ENCODE measurements at places on chromosomes 2 and 18.

DNA sequence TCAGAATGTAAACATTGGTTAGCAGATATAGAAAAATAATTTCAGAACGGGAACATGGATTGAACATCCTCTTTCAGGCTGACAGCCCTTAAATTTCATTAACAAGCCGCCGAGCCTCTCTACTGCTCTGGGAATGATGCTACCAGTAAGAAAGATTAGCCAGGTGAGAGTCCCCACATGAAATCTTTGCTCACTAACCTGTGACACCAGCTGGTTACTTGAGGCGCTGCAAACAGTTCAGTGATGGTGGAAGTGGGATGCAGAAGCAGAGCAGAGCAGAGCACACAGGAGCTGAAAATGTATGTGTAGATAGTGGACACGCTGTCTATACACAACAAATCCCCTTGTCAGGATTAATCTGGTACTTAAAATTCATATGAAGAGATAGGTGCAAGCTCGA lies 721.1 kb downstream of the DPP10 start:
- DNase-seq, result no peak
- H3K27me3 ChIP-seq, result no peaks in the 10 kb centered on the region
- H3K4me1 ChIP-seq, result peaks cover 23% of the 10 kb centered on the region
- no peak overlapping the region for H3K27ac ChIP-seq

- H3K4me3 ChIP-seq, result no peak overlapping the region
- DNase-seq, result no peak
- H3K36me3 ChIP-seq, result peaks cover 100% of the 10 kb centered on the region
- no peak overlapping the region for H3K27ac ChIP-seq
- H3K4me1 ChIP-seq, result no peaks in the 10 kb centered on the region
These were observed 14.0 kb upstream of the HRH4 start for GRCh38 chr18:24446453-24446852.

- no peak overlapping the region for H3K27ac ChIP-seq
- H3K4me1 ChIP-seq, result peaks cover 9% of the 10 kb centered on the region
- DNase-seq, result no peak
- H3K36me3 ChIP-seq, result no peaks in the 10 kb centered on the region
- no peak overlapping the region for H3K4me3 ChIP-seq
- no peaks in the 10 kb centered on the region for H3K27me3 ChIP-seq
These were observed 50.7 kb upstream of the MGAT5 start for GRCh38 chr2:134203175-134203574.

- H3K36me3 ChIP-seq, result no peaks in the 10 kb centered on the region
- no peak overlapping the region for H3K4me3 ChIP-seq
- peaks cover 14% of the 10 kb centered on the region for H3K4me1 ChIP-seq
- peak overlapping the region; percentile 70 for H3K27ac ChIP-seq
- DNase-seq, result no peak
- H3K27me3 ChIP-seq, result no peaks in the 10 kb centered on the region
These were observed 30.0 kb upstream of the NTSR2 start for GRCh38 chr2:11699686-11700670.

DNA sequence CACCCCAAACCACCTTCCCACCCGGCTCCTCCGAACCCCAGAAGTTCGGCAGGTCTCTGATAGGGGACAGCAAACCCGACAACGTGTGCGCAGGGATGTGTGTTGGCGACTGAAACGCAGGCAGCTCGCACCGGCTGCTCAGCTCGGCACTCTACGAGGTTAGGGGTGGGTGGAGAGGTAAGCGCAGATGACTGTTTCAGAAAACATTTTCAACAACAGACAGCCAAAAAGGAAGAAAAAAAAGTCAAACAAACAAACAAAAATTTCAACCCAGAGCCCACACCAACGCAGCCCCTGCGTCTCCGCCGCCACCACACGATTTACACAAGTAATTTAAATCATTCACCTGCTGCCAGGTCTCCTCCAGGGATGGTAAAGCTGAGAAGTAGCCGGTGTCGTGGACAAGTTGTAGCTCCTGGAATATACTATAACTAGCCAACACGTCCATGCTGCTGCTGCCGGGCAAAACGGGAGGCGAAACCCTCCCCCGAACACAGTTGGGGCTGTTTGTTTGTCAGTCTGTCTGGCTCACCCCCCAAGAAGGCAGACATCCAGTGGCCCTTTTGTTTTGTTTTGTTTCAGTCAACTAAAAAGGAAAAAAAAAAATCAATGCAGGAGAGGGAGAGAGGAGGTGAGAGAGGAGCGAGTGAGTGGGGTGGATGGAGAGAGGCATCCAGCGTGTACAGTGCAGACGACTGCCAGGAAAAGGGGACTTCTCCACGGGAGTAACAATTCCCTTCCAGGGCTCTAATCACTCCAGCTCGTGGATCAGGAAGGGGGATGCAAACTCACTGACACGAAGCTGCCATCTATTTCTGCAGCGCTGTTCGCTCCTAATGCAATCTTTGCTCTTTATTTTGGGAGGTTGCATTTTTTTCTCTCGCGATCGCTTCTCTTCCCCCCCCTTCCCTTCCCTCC lies at the start of gene KLF7:
Gene KLF7, minus strand, starts transcription at position 828 of the 918 bp plus-strand sequence. Its CDS starts 380 bp downstream, at position 448.
- peaks cover 19% of the 10 kb centered on the region for H3K4me1 ChIP-seq
- H3K27ac ChIP-seq, result peak within 1 kb of the TSS; percentile 100
- no peaks in the 10 kb centered on the region for H3K36me3 ChIP-seq
- H3K27me3 ChIP-seq, result no peaks in the 10 kb centered on the region

- no peaks in the 10 kb centered on the region for H3K4me1 ChIP-seq
- no peak for DNase-seq
- no peak overlapping the region for H3K27ac ChIP-seq
- no peaks in the 10 kb centered on the region for H3K27me3 ChIP-seq
- H3K4me3 ChIP-seq, result no peak overlapping the region
These were observed 27.7 kb downstream of the GRB14 start for GRCh38 chr2:164593541-164593940.

All from esophagus squamous epithelium (tissue), 5 donors.